GM12878 (cell line): ENCODE measurements at places on chromosomes 2 and 18. TPM values are rescaled to one million over a fixed set of nuclear protein-coding genes. Genes with fewer than 3 reads are reported as not detected.

- DNase-seq: peak; percentile 68
Observed at GRCh38 chr2:207408086-207408794, 121.5 kb upstream of the CREB1 start.

RTP5 gene
- total RNA-seq: not detected in 2 replicates

GRCh38 chr2:285531-285930 is 2.4 kb downstream of the ALKAL2 start:
- DNase-seq: no peak

GRCh38 chr2:65922794-65923193 is 490.4 kb upstream of the SPRED2 start:
- no peak for DNase-seq

DNA sequence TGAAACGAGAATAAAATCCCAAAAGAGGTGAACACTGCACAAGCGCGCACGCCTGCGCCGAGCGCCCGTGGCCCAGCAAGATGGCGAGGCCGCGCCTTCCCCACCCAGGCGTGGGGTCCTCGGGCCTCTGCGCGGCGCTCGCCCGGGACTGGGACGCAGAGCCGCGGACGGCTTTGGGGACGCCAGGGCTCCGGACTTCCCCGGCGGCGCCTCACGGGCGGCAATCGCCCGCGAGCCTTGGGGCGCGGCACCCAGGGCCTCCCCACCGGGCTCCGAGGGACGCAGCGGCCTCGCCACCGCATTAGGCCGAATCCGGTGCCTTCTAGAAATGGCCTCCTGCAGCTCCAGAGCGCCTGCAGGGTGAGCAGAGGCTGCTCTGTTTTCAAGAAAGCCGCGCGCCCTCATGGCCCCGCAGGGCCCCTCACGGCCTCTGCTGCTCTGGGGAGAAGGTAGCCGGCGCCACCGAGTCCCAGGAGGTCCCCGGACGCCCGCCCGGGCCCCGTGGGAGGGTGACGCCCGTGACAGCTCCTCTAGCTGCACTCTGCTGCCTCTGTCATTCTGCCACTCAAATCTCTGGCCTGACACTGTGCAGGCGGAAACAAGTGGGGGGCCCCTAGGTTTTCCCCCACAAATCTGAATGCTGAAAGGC is 35.9 kb upstream of the POMC start:
- no peak for DNase-seq

DNA sequence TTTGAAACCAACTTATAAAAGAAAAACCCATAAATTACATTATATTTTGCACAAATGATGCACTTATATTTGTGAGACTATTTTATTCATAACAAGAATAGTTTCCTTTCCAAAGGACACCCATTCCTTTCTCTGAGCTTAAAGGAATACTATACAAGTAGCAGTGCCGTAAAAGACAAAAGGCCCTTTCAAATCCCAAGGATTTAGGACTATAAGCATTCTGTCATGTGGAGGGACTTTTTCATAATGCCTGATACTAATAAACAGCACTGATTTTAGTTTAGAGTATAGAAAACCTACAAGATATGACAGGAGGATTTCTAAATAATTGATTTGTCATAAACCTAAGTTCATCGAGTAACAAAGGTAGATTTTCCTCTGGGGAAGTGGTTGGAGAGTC is 1134.2 kb upstream of the ZEB2 start:
- DNase-seq: no peak

DNA sequence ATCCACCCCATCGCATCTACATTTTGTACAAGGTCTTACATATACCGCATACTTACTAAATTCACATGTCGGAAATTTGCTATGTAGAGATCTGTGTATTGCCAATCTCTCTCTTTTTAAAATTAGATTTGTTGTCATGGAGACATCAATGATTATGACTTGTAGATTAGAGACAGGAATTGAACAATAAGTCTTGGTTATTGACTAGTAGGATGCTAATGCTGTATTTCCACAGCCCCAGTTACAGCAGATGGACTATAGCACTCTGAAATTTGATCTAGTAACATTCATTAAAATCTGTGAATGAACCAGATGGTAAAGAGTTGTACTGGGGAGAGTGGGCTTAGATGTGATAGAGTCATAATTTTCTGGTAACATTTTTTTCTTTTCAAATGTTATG is 805.7 kb downstream of the SLC4A3 start:
- no peak for DNase-seq

DNA sequence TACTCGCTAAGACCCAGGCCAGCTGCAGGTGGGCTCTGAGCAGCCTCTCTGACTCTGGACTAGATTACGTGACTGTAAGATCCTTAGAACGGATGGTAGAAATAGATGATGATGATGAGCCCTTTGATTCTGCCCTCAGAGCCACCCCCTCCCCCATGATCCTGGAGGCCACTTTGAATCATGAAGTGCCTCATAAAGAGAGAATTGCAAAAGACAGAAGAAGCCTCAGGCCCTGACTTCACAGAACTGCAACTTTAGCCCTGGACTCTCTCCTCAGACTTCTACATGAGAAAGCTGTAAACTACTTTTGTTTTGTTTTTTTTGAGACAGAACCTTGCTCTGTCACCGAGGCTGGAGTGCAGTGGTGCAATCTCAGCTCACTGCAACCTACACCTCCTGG is 15.4 kb upstream of the TET3 start:
- DNase-seq: no peak

GRCh38 chr2:35530615-35531135 is 824.9 kb upstream of the CRIM1 start:
- no peak for DNase-seq

DNA sequence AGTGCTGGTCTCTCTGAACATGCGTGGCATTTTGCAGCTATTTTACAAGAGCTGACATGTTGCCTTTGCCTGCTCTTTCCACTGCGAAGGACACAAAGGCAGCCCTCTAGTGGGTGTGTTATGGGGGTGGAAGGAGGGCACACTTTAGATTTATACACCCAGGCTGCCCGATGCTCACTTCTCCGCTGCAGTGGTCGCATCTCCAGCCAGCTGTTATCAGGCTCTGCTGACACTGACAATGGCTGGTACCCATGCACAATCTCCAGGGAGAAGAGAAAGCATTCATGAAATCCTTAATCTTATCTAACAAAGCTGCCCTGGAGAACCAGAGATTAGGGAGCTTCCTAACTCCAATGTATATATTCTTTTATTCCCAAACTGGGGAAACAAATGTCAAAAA is 113.5 kb downstream of the EPHA4 start:
- no peak for DNase-seq

G6PC2 gene
- not detected in 2 replicates for total RNA-seq

GRCh38 chr2:40412456-40412855 is 39.4 kb downstream of the SLC8A1 start:
- no peak for DNase-seq

TRIB2 gene
- 8.4 and 9.7 TPM in 2 replicates for total RNA-seq

DNA sequence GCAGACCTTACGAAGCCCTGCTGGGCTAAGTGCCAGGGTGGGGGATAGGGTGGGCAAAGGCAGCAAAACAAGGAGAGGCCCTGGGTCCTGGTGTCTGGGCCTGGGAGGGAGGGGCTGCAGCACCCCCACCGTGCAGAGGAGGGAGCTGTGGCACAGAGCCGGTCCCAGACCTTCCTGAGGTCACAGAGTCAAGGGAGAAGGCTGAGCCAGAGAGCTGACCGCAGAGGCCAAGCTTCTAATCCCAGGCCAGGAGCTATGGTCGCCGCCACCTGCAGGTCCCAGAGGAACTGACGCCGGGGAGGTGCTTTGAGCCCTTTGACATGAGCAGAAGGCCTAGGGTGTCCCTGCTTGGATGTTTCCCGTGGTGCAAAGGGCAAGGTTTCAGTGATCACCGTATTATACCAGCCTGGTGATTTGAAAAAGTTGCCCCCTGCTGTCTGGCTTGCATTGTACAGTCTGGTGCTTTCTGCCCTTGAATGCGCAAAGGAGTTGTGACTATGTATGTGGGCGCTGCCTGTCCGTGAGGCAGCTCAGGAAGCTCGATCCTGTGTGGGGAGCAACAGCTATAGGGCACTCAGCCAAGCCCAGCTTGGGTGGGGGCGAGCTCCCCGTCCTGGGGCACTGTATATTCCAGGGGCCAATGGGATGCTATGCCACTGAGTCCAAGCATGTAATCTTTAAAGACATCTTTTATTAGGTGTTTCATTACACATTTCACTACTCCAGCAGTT is 44.3 kb downstream of the EDAR start:
- no peak for DNase-seq

IFIH1 gene
- total RNA-seq: 35.1 and 36.1 TPM in 2 replicates
